ENCODE measurements at places on chromosomes 5 and 9.

- no peak for DNase-seq
These were observed 299.7 kb downstream of the IZUMO3 start for GRCh38 chr9:24245988-24246387.

GRCh38 chr9:80994892-80995291, 694.5 kb downstream of the TLE1 start:
- no peak for DNase-seq

GRCh38 chr5:24222876-24223275, 421.9 kb downstream of the CDH10 start:
- no peak for DNase-seq

DNA sequence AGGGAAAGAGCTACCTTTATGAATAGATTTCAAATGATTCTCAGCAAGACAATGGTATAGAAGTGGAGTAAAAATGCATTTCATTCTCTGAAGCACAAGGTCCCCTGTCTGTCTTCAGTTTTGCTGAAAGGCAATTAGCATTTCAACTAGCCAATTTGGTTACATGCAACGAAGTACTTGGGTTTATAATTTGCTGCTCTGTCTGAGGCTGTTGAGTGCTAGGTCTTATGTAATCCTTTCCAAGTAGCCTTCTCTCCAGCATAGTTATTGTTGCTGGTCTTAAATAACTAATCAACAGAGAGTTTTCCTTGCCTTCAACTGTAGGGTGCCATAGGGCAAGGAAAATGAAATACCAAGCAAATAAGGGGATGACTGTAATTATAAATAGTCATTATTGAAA, 4.5 kb downstream of the ADGRV1 start:
- DNase-seq = no peak

GRCh38 chr5:170782438-170782837, 1.1 kb upstream of the GABRP start:
- DNase-seq = no peak

- no peak for DNase-seq
These were observed 99.6 kb downstream of the NMUR2 start for GRCh38 chr5:152305525-152305924.

DNA sequence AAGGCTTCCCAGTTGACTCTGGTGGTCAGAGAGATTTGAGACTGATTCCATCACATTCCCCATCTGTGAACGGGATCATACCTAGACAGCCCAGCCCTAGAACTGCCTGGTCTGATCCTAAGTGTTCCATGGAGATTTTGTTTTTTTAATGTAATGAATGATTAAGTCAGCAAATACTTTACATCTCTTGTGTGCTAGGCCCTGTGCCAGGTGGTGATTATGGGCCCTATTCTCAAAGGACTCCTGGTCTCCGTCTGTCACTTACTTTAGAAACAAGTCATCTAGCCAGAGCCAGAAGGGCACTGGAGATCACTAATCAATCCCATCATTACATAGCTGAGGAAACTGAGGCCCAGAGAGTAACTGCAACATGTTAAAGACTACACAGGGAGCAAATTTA, 1.1 kb upstream of the GPX3 start:
- no peak for DNase-seq

DNA sequence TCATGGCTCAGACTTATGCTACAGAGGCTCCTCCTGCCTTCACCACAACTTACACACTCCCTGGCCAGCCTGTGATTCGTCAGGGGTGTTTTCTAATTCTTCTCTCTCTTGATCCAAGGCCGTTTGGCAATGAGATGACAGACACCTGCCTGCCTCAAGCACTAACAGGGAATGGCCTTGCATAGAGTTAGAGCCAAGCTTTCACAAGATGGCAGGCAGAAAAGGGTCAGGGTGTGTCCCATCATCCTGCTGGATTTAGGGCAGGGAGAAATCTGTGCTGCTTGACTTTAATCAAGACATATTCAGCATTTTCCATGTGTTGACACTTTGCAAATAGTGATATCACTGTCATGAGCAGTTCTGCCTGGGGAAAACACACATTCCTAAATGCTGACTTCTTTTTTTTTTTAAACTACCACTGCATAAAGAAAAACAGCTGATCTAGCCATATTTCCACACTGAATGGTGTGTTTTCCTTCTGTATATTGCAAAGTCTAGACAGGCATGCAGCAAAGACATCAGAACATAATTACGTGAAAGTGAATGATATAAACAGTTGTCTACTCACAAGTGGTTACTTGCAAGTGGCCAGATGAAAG, 95.0 kb upstream of the SLC25A48 start:
- DNase-seq = no peak

DNA sequence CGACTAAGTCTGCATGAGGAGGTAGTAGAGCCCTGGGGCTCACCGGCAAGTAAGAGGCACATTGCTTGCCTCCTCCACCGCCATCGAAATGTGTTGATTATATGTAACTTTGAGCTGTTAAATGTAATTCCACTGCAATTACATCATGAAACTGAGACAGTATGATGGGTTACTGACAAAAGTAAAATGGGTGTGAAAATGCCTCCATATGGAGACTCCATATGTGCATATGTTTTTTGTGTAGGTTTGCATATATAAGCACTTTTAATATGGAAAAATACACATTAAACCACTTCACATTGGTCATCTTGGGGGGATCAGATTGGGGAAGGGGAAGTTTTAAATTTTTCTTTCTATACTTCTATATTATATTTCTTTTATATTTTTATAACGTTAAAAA, 29.8 kb downstream of the NFIL3 start:
- DNase-seq = no peak
